Nephron progenitor cell (in vitro differentiated cells): ENCODE measurements at places on chromosomes 7 and 10.

DNA sequence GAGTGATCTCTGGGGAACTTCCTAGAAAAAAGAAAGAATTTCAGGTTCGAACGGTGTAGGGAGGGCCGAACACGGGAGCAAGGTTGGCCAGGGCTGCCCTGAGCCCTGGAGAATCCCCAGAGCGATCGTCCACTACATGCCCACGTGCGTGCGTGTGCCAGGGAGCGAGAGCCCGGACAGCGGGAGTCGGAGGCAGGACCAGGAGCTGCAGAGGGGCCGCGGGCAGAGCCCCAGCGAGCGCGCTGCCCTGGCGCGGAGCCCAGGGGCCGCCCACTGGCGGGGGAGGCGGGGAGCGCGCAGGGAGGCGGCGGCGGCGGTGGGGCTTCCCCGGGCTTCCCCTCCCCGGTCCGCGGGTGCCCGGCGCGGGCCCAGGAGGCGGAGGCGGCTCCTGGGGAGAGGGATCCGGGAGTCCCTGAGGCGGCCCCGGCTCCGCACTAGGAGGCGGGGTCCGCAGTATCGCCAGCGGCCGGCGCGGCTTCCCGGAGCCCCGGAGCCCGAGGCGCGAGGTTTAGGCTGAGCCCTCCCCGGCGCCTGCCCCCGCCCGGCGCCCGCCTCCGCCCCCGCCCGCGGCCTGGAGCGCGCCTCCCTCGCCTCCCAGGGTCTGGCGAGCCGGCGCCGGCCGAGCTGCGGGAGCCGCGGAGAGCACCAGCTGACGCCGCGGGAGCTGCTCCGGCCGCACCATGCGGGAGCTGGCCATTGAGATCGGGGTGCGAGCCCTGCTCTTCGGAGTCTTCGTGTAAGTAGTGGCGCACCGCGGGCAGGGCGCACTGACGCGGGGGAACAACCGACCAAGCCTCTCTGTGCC, at the start of gene PLPP4:
Gene PLPP4 (plus strand): TSS at position 602 of the 805 bp plus-strand sequence. CDS start 79 bp downstream, at position 681.
- H3K36me3 ChIP-seq, result no peaks in the 10 kb centered on the region
- no peak within 1 kb of the TSS for H3K27ac ChIP-seq
- H3K4me3 ChIP-seq, result peak within 1 kb of the TSS; percentile 90
- peak; percentile 74 for DNase-seq

GRCh38 chr7:107068156-107068555, 23.7 kb downstream of the PRKAR2B start:
- H3K27me3 ChIP-seq, result no peaks in the 10 kb centered on the region
- peaks cover 29% of the 10 kb centered on the region for H3K4me1 ChIP-seq

- H3K4me3 ChIP-seq, result no peak overlapping the region
- no peaks in the 10 kb centered on the region for H3K36me3 ChIP-seq
- H3K4me1 ChIP-seq, result no peaks in the 10 kb centered on the region
- H3K27me3 ChIP-seq, result no peaks in the 10 kb centered on the region
Measured at GRCh38 chr7:115128154-115128553, 206.3 kb downstream of the MDFIC start.

GRCh38 chr10:24209432-24209771, 464 bp downstream of the KIAA1217 start:
- H3K4me3 ChIP-seq, result peak overlapping the region; percentile 94
- H3K4me1 ChIP-seq, result peaks cover 81% of the 10 kb centered on the region
- peaks cover 14% of the 10 kb centered on the region for H3K36me3 ChIP-seq
- no peaks in the 10 kb centered on the region for H3K27me3 ChIP-seq
- H3K27ac ChIP-seq, result peak overlapping the region; percentile 99
- peak; percentile 25 for DNase-seq

- no peaks in the 10 kb centered on the region for H3K36me3 ChIP-seq
- DNase-seq, result no peak
- H3K27ac ChIP-seq, result no peak overlapping the region
- H3K4me3 ChIP-seq, result no peak overlapping the region
Measured at GRCh38 chr7:108322925-108323832, 133.1 kb downstream of the NRCAM start.

DNA sequence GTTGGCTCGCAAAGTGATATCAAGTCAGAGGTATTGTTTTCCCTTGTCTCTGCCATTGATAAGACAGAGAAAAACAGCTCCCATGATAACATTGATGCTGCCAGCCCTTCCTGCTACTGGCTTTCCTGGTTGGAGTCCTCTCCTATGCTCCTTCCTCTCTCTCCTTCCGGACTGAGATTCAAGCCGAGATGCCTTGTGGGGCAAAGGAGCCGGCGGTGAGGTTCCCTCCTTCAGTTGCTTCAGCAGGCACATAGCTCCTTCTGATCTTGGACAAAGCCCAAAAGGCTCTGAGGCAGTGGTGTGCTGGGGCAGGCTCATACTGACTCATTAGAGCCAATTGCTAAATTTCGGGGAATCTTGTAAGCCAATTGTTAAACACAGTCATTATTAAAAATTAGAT, 8.8 kb upstream of the ZCCHC24 start:
- H3K36me3 ChIP-seq, result no peaks in the 10 kb centered on the region
- H3K27ac ChIP-seq, result no peak overlapping the region
- no peak for DNase-seq
- no peak overlapping the region for H3K4me3 ChIP-seq

- no peaks in the 10 kb centered on the region for H3K36me3 ChIP-seq
- no peak overlapping the region for H3K27ac ChIP-seq
- H3K27me3 ChIP-seq, result peaks cover 21% of the 10 kb centered on the region
- H3K4me3 ChIP-seq, result no peak overlapping the region
- H3K4me1 ChIP-seq, result peaks cover 24% of the 10 kb centered on the region
Measured at GRCh38 chr10:43047288-43047970, 29.4 kb upstream of the RET start.

GRCh38 chr10:43046288-43046991, 30.4 kb upstream of the RET start:
- peaks cover 21% of the 10 kb centered on the region for H3K27me3 ChIP-seq
- H3K36me3 ChIP-seq, result no peaks in the 10 kb centered on the region
- peak; percentile 8 for DNase-seq
- H3K4me1 ChIP-seq, result peaks cover 24% of the 10 kb centered on the region
- H3K27ac ChIP-seq, result no peak overlapping the region

GRCh38 chr7:101166648-101166908, 1.2 kb upstream of the VGF start:
- H3K27ac ChIP-seq, result no peak overlapping the region
- no peaks in the 10 kb centered on the region for H3K36me3 ChIP-seq
- H3K27me3 ChIP-seq, result peaks cover 93% of the 10 kb centered on the region
- H3K4me3 ChIP-seq, result peak overlapping the region; percentile 71
- H3K4me1 ChIP-seq, result peaks cover 73% of the 10 kb centered on the region

- peak overlapping the region; percentile 98 for H3K27ac ChIP-seq
- peaks cover 23% of the 10 kb centered on the region for H3K4me1 ChIP-seq
- peaks cover 18% of the 10 kb centered on the region for H3K27me3 ChIP-seq
- H3K4me3 ChIP-seq, result peak overlapping the region; percentile 98
- DNase-seq, result peak; percentile 57
Measured at GRCh38 chr7:5429857-5430611, 6.4 kb upstream of the TNRC18 start.

DNA sequence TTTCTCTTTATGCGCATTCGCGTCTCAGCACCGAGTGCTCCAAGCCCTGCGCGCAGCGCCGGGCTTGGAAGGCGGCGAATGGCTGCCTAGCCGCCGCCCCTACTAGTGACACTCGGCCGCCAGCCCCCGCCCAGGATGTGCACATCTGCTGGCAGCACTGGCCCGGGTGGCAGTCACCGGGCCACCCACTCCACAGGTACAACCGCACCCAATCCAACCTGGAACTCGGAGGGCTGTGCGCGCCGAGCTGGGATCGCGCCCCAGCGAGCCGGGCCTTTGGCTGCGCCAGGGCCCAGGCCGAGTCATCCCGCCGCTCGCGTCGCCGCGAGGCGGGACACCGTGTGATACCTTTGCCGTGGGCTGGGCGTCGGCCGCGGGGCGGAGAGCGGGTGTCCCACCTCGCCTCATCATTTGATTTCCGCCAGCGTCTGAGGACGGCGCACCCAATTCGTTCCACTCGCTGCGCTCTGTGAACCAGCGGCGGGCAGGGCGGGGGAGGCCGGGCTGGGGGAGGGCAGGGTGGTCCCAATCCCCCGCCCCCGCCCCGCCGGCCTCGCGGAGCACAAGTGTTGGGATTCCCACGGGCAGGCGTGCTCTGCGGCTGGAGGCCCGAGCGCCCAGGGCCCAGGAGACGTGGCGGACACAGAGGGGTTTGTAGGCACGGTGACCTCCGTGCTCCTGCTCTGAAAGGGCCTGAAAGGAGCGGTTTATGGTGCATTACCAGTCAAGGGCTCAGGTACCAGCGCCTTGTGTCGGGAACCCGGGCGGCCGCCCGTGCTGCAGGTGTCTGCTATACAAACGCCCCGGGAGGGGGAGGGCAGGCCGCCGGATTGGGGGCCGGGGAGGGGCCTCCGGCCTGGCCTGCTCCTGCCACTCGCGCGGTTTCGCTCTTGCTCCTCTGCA, 17.8 kb upstream of the PTF1A start:
- peak; percentile 45 for DNase-seq
- H3K4me3 ChIP-seq, result peak overlapping the region; percentile 69
- H3K27me3 ChIP-seq, result peaks cover 100% of the 10 kb centered on the region
- no peaks in the 10 kb centered on the region for H3K36me3 ChIP-seq

GRCh38 chr10:73076360-73077183, 20.1 kb downstream of the P4HA1 start:
- DNase-seq, result no peak
- H3K4me3 ChIP-seq, result no peak overlapping the region
- H3K4me1 ChIP-seq, result no peaks in the 10 kb centered on the region
- no peaks in the 10 kb centered on the region for H3K27me3 ChIP-seq
- peaks cover 66% of the 10 kb centered on the region for H3K36me3 ChIP-seq

DNA sequence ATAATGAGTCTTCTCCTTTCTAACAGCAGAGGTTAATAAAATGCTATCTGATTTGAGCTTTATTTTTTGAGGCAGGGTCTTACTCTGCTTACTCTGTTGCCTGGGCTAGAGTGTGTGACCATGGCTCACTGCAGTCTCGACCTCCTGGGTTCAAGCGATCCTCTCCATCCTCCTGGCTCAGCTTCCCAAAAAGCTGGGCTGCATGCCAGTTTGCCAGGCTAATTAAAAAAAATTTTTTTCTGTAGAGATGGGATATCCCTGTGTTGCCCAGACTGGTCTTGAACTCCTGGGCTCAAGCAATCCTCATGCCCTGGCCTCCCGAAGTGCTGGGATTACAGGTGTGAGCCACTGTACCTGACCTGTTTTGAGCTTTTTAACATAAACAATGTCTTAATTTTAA, 56.7 kb downstream of the SCD start:
- H3K36me3 ChIP-seq, result peaks cover 25% of the 10 kb centered on the region
- H3K4me3 ChIP-seq, result no peak overlapping the region
- no peak for DNase-seq
- peaks cover 7% of the 10 kb centered on the region for H3K27me3 ChIP-seq
- H3K4me1 ChIP-seq, result no peaks in the 10 kb centered on the region

- peak overlapping the region; percentile 64 for H3K27ac ChIP-seq
- no peak overlapping the region for H3K4me3 ChIP-seq
- peaks cover 49% of the 10 kb centered on the region for H3K36me3 ChIP-seq
- H3K4me1 ChIP-seq, result no peaks in the 10 kb centered on the region
- peaks cover 2% of the 10 kb centered on the region for H3K27me3 ChIP-seq
Measured at GRCh38 chr10:74347522-74347921, 196.5 kb downstream of the ADK start.

DNA sequence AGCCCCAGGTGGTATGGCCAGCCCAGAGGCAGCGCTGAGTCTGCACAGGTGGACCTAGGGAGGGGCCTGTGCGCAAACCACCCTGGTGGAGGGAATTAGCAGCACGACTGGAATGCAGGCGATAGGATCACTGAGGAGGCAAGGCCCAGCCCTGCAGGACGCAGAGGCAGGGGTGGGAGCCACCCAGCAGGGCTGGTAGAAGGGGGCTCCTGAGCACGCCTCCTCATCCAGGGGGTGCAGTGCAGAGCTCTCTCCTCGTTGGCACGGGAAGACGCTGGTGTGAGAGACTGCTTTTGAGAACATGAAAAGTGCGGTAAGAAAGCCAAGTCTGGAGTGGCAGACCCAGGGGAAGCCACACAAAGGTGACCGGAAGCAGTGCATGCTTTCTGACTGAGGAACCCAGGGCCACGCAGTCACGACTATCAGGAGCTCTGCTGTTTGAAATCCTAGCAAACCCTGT, 6.0 kb downstream of the FXYD4 start:
- H3K4me3 ChIP-seq, result no peak overlapping the region
- peaks cover 8% of the 10 kb centered on the region for H3K27me3 ChIP-seq
- H3K36me3 ChIP-seq, result no peaks in the 10 kb centered on the region
- peak; percentile 18 for DNase-seq

GRCh38 chr7:37476881-37477450, 28.3 kb upstream of the ELMO1 start:
- H3K36me3 ChIP-seq, result no peaks in the 10 kb centered on the region
- H3K4me1 ChIP-seq, result peaks cover 18% of the 10 kb centered on the region
- no peaks in the 10 kb centered on the region for H3K27me3 ChIP-seq
- H3K4me3 ChIP-seq, result no peak overlapping the region

DNA sequence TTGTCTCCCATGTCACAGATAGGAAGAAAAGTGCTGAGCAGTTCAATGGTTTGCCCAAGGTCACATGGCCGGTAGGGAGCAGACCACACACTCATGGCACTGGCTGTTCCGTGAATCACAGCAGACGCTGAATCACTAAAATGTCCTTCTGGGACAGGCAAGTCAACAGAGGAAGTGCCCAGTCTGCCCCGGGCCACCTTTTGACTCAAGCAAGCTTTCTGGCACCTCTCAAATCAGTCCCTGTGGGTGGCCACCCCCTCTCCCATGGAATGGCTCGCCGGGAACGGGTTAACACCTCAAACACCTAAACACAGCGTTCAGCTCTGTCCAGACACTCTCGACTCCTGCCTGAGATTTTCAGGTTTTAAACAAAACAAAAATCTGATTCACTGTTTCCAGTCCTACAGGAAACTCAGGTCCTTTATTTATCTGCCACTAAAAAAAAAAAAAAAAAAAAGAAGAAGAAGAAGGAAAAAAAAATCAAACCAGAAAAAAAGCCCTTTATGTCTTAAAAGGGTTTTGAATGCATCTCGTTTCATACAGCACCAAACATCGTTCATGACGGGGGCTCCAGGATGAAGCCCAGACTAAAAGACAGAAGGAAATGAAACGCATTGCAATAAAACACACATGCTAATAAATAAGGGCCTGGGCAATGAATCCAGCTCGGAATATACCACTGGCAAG, 15.5 kb downstream of the CARD11 start:
- no peak for DNase-seq
- H3K36me3 ChIP-seq, result no peaks in the 10 kb centered on the region
- peak overlapping the region; percentile 66 for H3K27ac ChIP-seq
- H3K4me1 ChIP-seq, result peaks cover 40% of the 10 kb centered on the region
- H3K4me3 ChIP-seq, result no peak overlapping the region

GRCh38 chr7:150382844-150383225, 3.7 kb downstream of the ZNF775 start:
- H3K4me3 ChIP-seq, result peak overlapping the region; percentile 63
- H3K36me3 ChIP-seq, result peaks cover 12% of the 10 kb centered on the region
- H3K27ac ChIP-seq, result peak overlapping the region; percentile 89
- peaks cover 77% of the 10 kb centered on the region for H3K4me1 ChIP-seq
- H3K27me3 ChIP-seq, result peaks cover 4% of the 10 kb centered on the region

DNA sequence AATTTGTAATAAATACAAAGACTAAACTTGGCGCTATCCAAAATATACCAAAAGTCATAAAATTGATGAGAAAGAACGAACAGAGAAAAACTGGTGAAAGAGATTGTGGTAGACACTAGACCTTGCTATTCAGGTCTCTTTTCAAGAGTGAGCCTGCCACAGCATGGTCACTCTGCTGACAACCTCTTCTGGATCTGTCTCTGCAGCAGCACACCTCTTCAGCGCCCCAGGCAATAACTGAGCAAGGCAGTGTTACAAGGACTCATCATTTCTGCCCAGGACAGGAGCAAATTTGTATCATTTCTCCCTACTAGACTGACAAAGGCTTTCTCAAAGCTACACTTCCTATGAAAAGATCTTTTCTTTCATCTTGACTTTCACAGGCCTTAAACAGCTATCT, 976.0 kb downstream of the DNAJB9 start:
- no peaks in the 10 kb centered on the region for H3K36me3 ChIP-seq
- no peak overlapping the region for H3K27ac ChIP-seq
- no peak for DNase-seq
- no peak overlapping the region for H3K4me3 ChIP-seq
- no peaks in the 10 kb centered on the region for H3K4me1 ChIP-seq
